ENCODE measurements at places on chromosomes 12 and 14.

GRCh38 chr14:93231129-93231979 lies 24.3 kb downstream of the UBR7 start:
- no peak for DNase-seq

DNA sequence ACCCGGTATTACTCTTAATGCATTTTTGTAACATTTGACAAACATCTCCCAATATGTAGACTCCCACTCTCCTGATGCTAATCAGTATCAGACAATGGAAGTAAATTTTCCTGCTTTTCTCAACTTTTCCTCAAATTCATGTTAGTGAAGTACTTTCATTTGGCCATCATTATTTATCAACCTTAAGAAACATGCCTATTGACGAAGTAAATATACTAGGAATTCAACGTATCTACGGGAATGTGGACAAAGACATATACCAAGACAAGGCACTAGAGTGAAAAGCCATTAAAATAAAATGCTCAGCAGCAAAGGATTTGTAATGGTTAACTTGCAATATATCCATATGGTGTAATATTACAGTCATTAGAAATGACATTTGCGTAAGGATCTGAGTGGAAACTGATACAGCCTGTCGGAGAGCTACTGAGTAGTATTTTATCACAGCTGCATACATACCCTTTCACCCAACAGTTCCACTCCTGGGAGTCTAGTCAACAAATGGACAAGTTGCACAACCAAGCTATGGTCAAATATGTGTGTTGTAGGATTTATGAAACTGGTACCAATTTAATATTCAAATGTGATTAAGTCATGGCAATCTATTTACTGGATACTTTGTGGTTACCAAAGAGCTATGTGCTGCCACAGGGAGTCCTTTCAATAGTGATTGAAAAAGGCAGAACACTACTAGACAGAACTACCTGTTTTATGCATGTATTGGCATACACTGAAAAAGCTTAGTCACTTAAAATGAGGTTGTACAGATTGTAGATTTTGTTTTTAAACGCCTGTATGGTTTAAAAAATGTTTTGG lies 26.5 kb downstream of the NUDT4 start:
- DNase-seq = no peak

GRCh38 chr14:105258846-105259245 lies 10.5 kb downstream of the BTBD6 start:
- DNase-seq = no peak

- DNase-seq = no peak
Observed at GRCh38 chr14:65210822-65211182, 108.5 kb upstream of the MAX start.

DNA sequence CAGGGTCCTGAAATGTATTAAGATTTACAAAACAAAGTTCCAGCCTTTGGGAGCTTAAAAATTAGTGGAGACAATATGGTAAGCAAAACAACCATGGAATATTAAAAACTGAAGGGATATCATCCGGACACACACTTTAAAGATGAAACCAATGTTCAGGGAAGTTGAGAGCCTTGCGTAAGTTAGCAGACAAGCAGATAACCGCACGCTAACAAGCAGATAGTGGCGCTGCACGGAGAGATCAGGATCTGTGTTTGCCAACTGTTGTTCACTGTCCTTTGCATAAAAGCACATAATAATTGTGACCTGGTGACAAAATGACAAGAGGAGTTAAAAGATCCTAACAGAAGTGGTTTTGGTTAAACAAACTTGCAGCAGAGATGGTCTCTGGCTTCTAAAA lies 14.3 kb upstream of the TMEM229B start:
- no peak for DNase-seq

DNA sequence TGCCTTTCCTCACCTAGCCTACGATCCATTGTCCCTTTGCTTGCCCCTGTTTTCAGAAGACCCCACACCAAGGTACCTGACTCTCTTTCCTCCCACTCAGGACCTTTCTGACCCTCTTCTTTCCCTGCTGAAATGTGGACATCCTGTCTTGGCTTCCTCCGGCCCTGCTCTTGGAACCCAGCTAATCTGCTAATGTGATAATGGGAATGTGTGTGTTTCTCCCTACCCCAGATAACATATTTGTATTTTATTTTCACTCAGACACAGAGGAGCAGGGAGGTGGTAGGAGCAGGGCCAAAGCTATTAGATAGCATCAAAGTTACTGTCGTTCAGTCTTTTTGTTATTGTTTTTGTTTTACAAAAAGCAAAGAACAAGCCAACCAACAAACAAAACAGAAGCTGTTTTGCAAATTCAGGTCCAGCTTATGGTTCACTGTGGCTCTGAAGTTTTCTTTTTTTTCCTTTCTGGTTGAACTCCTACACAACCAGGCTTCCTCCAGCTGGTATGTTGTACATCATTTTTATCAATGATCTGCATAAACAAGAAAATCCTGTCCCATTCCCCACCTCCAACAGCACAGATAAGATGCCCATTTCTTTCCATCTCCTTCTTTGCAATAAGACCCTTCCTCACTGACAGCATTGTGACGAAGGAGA lies 137.3 kb downstream of the C12orf75 start:
- DNase-seq = no peak

DNA sequence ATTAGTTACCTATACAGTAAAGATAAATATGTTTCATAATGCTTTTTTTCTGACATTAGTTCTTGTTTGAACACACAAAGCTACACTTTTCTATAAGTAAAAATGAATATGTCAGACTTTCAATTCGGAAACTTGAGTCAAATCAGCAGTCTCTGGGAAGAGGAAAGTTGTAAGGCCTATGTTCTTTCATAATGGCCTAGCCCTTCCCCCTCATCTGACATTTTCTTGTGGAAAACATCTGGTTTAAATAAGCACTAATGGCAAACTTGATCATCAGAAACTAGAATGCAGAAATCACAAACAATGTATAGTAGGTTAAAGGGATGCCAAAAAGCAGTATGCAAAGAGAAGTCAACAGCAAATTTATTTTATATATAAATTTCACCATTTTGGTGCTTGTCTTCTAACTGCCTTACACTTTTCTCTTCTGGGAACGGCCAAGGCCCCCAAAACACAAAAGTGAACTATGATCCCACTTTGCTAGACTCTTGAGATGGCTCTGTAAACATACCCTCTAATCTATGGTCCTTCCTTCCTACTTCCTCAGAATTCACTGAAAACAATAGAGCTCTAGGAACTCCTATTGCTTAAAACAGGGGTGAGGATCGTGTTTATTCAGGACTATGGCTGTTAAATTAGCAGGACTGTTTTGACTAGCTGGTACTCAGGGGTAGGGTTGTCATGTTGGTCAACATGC lies 444.1 kb downstream of the RAD51B start:
- DNase-seq = no peak

DNA sequence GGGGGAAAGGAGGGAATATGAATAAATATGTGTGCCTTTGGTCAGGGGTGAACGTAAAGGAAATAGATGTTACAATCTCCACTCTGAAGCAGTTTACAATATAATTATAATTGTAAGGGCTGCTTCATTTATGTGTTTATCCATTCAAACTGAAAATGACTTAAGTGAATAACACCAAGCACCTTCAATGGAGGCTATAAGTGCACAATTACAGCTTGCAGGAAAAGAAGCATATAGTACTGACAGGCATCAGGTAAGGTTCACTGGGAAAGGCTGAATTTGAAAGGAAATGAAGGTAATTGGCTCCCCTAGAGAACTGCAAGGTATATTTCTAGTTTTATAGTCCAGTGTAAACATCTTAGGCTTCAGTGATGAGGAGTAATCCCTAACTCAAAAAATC lies 192.7 kb downstream of the STXBP6 start:
- DNase-seq = no peak

DNA sequence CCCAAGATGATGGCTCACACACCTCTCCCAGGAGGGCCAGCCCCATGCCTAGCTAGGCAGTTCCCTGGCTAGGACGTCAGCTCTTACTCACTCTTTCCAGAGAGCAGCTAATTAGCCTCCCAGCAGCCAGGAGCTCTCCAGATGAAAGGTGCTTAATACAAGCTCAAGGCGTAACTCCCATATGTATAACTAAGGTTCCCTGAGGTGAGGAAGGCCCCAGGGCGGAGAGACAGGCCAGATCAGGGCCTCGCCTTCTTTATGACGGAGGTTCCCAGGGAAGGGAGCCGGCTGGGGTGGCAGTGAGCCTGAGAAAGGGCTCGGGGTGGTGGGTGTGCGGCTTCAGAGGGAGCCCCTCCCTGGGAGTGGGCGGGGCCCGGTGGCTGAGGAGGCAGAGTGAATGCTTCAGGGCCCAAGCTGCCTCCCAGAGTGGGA lies 26.4 kb upstream of the ZFP36L1 start:
- no peak for DNase-seq

GRCh38 chr14:24368562-24369252 lies 723 bp downstream of the NFATC4 start:
- no peak for DNase-seq

- no peak for DNase-seq
Observed at GRCh38 chr12:52181746-52182145, 10.1 kb downstream of the KRT80 start.

DNA sequence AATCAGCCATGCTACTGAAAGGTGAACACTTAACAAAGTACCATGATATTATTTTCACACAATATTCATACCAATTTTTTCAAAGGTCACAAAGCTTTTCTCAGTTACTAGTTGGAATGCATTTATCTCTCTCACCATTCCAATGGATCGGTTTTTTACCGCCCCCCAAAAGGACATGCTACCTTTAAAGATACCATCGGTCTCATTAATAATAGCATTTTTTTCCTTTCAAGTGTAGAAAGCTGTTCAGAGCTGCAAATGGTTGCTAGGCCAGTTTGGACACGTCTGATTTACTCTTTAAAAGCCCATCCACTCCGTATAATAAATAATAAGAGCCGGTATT lies 34.9 kb upstream of the STON2 start:
- DNase-seq = no peak

DNA sequence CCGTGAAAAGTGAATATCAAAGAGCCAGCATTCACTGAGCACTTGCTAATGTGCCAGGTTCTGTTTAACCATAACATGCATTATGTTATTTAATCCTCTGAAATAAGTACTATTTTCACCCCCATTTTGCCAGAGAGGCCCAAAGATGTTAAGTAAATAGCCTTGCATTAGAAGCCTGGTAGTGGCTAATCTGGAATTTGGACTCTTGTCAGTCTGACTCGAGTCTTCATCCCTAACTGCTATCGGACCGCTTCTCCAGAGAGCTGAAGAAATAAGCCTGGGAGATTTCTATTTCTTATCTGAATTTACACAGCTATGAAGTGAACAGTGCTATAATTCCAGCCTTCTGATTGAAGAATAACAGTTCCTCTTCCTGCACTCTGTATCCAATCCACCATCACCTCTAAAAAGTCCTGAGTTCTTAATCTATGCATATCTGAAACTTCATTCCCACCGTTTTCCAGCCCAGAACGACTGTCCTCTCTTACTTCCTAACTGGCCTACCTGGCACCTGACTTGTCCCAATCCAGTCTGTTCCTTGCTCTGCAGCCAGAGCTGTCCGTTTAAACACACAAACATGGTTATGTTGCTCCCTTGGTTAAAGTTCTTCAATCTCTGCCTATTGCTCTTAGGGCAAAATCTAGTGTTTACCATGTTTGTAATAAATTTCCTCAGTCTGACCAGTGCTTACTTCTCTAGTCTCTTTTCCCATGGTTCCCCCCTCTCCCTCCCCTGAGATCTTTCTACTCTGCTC lies 2.3 kb downstream of the POLR3B start:
- no peak for DNase-seq

- DNase-seq = no peak
Observed at GRCh38 chr12:124915239-124916236, 1.1 kb upstream of the UBC start.

GRCh38 chr14:23043754-23044153 lies 1.7 kb downstream of the PSMB11 start:
- DNase-seq = no peak

GRCh38 chr12:29957835-29958234 lies 174.1 kb upstream of the TMTC1 start:
- DNase-seq = no peak

GRCh38 chr12:9132008-9132535 lies 16.4 kb upstream of the A2M start:
- no peak for DNase-seq
